Endodermal cell (in vitro differentiated cells): ENCODE measurements at places on chromosomes 2 and 18. TPM values are rescaled to one million over a fixed set of nuclear protein-coding genes. Genes with fewer than 3 reads are reported as not detected.

- H3K4me3 ChIP-seq: no peak overlapping the region
- no peaks in the 10 kb centered on the region for H3K36me3 ChIP-seq
- DNase-seq: no peak
- no peaks in the 10 kb centered on the region for H3K4me1 ChIP-seq
These were observed 1.3 kb upstream of the IL1R1 start for GRCh38 chr2:102141011-102141943.

DNA sequence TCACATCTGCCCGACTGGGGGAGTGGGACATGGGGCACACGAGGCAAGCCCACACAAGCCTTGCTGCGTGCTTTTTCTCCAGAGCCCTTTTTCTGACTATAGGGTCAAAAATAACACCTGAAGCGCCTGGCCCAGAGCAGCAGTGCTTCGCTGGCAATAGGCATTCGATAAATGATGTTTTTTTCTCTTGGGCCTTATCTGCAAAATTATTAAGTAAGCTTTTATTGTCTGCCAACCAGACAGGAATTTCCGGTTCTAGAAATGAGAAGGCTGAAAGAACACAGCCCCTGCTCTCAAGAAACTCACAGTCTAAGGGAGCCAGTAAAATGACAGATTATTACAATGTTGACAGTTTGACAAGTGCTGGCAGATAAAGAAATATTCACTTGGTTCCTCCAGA, 2.7 kb upstream of the TMBIM1 start:
- peaks cover 17% of the 10 kb centered on the region for H3K4me1 ChIP-seq
- no peak for DNase-seq
- no peak overlapping the region for H3K27ac ChIP-seq
- H3K27me3 ChIP-seq: no peaks in the 10 kb centered on the region
- no peaks in the 10 kb centered on the region for H3K36me3 ChIP-seq

DNA sequence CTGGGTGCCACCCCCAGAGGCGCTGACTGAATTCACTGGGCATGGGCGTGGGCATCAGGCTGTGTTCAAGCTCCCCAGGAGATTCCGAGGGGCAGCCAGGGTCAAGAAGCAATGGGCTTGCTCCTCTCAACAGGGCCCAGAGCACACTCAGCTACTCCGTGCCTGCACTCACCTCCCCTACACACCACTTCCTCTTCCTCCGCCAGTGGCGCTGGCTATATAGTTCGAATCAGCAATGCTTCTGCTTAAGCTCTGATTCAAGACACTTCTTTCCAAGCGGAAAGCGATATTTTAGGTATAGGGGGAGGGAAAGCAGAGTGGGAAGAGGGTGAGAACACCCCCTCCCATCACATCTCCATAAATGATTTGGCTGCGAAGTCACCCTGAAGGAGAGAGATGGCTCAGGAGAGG, 42.1 kb downstream of the CRACDL start:
- H3K4me3 ChIP-seq: no peak overlapping the region
- no peaks in the 10 kb centered on the region for H3K27me3 ChIP-seq
- no peaks in the 10 kb centered on the region for H3K4me1 ChIP-seq
- H3K27ac ChIP-seq: no peak overlapping the region

Gene CMPK2
- total RNA-seq: 1.1 to 3.8 TPM (median 2.4 TPM) in 3 replicates

Gene OXER1
- 2.5 to 6.6 TPM (median 6.5 TPM) in 3 replicates for total RNA-seq

GRCh38 chr18:7824970-7825369, 257.9 kb downstream of the PTPRM start:
- H3K27me3 ChIP-seq: no peaks in the 10 kb centered on the region
- peaks cover 10% of the 10 kb centered on the region for H3K4me1 ChIP-seq
- H3K27ac ChIP-seq: peak overlapping the region; percentile 97
- no peaks in the 10 kb centered on the region for H3K36me3 ChIP-seq
- DNase-seq: no peak

DNA sequence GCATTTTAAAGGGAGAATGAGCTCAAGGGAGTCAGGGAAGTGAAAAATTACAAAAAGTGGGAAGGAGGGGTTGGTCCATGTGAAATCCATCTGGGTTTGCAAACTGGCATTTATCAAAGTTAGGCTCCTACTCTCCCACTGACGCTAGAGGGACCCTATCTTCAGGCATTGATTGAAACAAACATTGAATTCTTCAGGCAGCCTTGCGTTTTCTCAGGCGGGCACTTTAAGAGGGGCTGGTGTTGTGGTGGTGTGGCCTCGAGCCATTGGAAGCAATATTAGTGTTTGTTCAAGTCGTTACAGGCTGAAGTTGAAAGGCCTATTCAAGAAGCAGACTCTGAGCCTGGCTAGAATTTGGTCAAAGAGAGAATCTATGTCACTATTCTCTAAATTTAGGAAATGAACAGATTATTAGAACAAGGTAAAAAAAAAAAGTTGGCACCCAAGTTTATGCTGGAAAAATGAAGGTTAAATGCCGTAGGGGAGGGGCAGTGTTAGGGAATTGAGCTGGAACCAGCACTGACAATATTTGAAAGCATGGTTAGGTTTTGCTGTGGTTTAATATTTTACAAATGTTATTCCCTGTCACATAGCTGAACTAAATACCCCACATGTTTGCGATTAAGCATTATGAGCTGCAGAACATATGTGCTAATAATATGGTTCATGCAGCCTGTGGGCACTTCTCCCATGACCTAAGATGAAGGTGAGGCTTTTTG, 36.8 kb downstream of the STON1 start:
- H3K27me3 ChIP-seq: no peaks in the 10 kb centered on the region
- H3K4me1 ChIP-seq: no peaks in the 10 kb centered on the region
- H3K4me3 ChIP-seq: no peak overlapping the region
- H3K36me3 ChIP-seq: no peaks in the 10 kb centered on the region
- DNase-seq: peak; percentile 61
